ENCODE measurements at places on chromosomes 4 and X. TPM values are rescaled to one million over a fixed set of nuclear protein-coding genes. Genes with fewer than 3 reads are reported as not detected.

DNA sequence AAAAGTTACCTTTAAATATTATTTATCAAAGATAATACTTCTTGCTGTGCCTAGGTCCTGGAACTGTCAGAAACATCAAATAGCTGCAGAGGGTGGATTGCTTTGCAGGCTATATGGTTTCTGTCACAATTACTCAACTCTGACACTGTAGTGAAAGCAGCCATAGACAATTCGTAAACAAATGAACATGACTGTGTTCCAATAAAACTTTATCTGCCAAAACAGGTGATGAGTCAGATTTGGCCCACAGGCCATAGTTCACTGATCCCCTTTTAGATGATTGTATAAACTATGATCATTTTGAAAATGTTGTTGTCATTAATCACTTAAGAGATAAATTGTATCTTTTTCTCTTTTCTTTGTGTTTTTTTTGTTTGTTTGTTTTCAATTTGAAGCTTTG, 8.4 kb upstream of the MEPE start:
- no peak for DNase-seq
- H3K4me3 ChIP-seq, result no peak overlapping the region
- H3K4me1 ChIP-seq, result no peaks in the 10 kb centered on the region
- H3K36me3 ChIP-seq, result no peaks in the 10 kb centered on the region

The SSX2 gene
- not detected for total RNA-seq

The SLC35A2 gene
- total RNA-seq, result 30.1 TPM

The PLK4 gene
- 5.4 TPM for total RNA-seq

GRCh38 chr4:6811165-6811564, 28.6 kb downstream of the KIAA0232 start:
- H3K4me3 ChIP-seq, result no peak overlapping the region
- H3K36me3 ChIP-seq, result no peaks in the 10 kb centered on the region
- no peaks in the 10 kb centered on the region for H3K4me1 ChIP-seq
- H3K27ac ChIP-seq, result no peak overlapping the region

GRCh38 chr4:9703391-9703790, 78.0 kb upstream of the DRD5 start:
- H3K27ac ChIP-seq, result no peak overlapping the region
- H3K36me3 ChIP-seq, result no peaks in the 10 kb centered on the region
- peaks cover 7% of the 10 kb centered on the region for H3K4me1 ChIP-seq
- H3K27me3 ChIP-seq, result no peaks in the 10 kb centered on the region

DNA sequence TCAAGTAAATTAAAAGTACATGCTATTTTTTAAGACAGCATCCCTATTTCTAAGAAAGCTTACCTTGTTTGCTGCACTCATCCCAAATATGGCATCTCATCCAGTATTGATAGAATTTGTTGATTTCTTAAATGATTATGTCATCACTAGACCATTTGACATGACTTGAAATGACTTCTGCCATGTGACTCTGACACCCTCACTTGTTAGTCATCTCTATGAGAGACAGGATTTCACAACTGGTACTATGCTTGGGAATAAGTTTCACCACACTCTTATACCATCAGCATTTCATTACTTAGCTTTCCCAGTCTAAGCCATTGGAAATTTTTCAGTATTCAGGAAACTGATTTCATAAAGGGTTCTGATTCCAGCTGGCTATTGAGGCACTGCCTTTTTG, 55.3 kb downstream of the TMPRSS11F start:
- H3K4me3 ChIP-seq, result no peak overlapping the region
- peaks cover 2% of the 10 kb centered on the region for H3K27me3 ChIP-seq
- H3K4me1 ChIP-seq, result no peaks in the 10 kb centered on the region
- H3K27ac ChIP-seq, result no peak overlapping the region
- no peaks in the 10 kb centered on the region for H3K36me3 ChIP-seq
- DNase-seq, result no peak

The BEX1 gene
- 0.59 TPM for total RNA-seq

DNA sequence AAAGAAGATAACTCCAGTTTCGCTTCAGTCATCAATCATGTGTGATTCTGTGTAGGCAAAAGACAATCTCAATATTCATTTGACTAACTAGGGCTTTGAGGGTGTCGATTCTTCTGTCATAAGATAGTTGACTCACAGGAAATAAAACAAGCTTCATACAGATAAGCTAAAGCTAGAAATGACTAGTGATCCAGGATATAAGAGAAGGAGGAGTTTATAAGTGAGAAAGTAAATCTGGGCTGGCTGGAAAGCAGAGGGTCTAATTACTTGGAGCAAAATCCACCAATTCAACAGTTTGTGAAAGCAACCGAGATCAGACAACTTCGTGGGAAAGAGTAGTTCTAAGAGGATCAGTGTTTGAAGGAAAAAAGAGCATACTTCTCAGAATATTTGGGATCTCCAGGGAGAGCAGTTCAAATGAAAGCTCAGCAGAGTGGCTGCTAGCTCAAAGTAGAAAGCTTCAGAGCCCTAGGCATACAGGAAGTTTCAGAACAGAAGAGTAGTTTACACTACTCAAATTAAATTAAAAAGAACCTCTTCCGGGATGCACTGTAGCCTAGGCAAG, 429.3 kb downstream of the INPP4B start:
- no peaks in the 10 kb centered on the region for H3K4me1 ChIP-seq
- H3K36me3 ChIP-seq, result no peaks in the 10 kb centered on the region
- DNase-seq, result no peak
- H3K27ac ChIP-seq, result peak overlapping the region; percentile 40

- H3K36me3 ChIP-seq, result no peaks in the 10 kb centered on the region
- no peak for DNase-seq
Measured at GRCh38 chr4:3065551-3065950, 8.8 kb downstream of the HTT-AS start.

The PAGE2B gene
- total RNA-seq, result 1.0 TPM

DNA sequence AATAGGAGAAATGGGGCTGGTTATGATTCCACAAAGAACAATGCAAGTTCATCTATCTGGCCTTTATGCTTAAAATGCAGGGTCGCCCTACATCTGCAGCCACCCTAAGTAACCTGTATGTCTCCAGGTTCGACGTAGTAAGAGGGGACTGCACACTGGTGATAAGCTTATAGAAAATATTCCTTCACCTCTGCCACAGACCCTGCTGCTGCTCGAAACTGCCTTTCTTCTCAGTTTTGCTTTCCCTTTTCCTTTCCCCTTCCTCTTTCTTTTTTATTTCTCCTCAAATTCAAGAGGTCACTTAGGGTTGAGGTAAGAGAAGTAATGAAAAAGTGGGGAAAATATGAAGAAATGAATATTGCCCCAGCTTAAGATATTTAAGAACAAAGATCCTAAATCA, 123.5 kb downstream of the DCHS2 start:
- DNase-seq, result no peak
- no peak overlapping the region for H3K27ac ChIP-seq
- H3K27me3 ChIP-seq, result no peaks in the 10 kb centered on the region
- no peak overlapping the region for H3K4me3 ChIP-seq
- H3K36me3 ChIP-seq, result no peaks in the 10 kb centered on the region
- no peaks in the 10 kb centered on the region for H3K4me1 ChIP-seq

DNA sequence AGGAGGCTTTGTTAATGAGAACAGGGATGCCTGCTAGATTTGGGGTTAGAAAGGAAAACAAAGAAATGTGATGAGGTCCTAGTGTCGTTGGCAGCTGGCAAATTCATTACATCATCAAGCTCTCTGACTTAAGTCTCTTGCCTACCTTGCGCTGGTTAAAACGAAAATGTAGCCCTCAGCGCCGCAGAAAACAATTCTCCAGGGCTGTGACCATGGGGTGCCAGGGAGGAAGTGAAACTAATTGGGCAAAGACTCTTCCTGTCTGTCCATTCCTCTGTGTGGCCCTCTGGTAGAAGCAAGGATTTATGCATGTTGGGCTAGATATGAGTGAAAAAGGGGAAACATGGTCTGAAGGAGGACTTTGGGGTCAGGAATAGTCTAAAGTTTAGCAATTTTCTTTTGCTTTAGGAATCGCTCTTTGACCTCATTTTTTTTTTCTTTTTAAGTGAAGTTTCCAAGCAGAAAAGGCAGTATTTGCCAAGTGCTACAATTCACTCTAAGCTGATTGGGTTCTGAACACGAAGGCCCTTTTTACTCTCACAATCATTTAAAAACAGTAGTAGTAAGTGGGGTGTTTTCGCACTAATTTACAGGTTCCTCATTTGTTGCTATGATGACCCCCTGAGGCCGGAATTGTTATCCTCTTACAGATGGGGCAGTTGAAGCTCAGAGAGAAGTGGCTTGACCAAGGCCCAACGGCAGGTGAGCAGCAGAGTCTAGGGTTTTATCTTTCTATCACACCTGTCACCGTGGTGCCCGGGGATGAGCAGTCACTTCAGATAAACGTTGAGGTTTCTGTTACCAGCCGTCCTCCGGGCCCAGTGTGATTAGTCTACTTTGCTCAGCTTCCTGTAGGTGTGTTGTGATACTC, 27.3 kb upstream of the CHRNA9 start:
- H3K4me1 ChIP-seq, result peaks cover 65% of the 10 kb centered on the region
- peak overlapping the region; percentile 87 for H3K27ac ChIP-seq
- DNase-seq, result peak; percentile 84
- no peaks in the 10 kb centered on the region for H3K27me3 ChIP-seq
- H3K36me3 ChIP-seq, result no peaks in the 10 kb centered on the region

- no peaks in the 10 kb centered on the region for H3K27me3 ChIP-seq
- no peak overlapping the region for H3K4me3 ChIP-seq
- no peak for DNase-seq
- no peaks in the 10 kb centered on the region for H3K36me3 ChIP-seq
- H3K4me1 ChIP-seq, result no peaks in the 10 kb centered on the region
- no peak overlapping the region for H3K27ac ChIP-seq
Measured at GRCh38 chr4:73815145-73815544, 21.3 kb upstream of the CXCL6 start.

The ADH1C gene
- not detected for total RNA-seq

GRCh38 chr4:74437866-74438265, 7.1 kb upstream of the AREG start:
- H3K4me3 ChIP-seq, result no peak overlapping the region
- H3K27me3 ChIP-seq, result no peaks in the 10 kb centered on the region
- no peaks in the 10 kb centered on the region for H3K4me1 ChIP-seq
- no peaks in the 10 kb centered on the region for H3K36me3 ChIP-seq
- no peak for DNase-seq
- no peak overlapping the region for H3K27ac ChIP-seq

- DNase-seq, result no peak
- H3K4me1 ChIP-seq, result no peaks in the 10 kb centered on the region
- H3K4me3 ChIP-seq, result no peak overlapping the region
Measured at GRCh38 chr4:78710536-78710935, 65.6 kb upstream of the BMP2K start.

The ESX1 gene
- not detected for total RNA-seq

The FHIP1A gene
- 0.49 TPM for total RNA-seq

GRCh38 chr4:7901311-7901885, 38.3 kb downstream of the AFAP1 start:
- no peak overlapping the region for H3K4me3 ChIP-seq
- no peak overlapping the region for H3K27ac ChIP-seq
- no peaks in the 10 kb centered on the region for H3K36me3 ChIP-seq
- no peaks in the 10 kb centered on the region for H3K4me1 ChIP-seq
- no peaks in the 10 kb centered on the region for H3K27me3 ChIP-seq
- DNase-seq, result no peak

DNA sequence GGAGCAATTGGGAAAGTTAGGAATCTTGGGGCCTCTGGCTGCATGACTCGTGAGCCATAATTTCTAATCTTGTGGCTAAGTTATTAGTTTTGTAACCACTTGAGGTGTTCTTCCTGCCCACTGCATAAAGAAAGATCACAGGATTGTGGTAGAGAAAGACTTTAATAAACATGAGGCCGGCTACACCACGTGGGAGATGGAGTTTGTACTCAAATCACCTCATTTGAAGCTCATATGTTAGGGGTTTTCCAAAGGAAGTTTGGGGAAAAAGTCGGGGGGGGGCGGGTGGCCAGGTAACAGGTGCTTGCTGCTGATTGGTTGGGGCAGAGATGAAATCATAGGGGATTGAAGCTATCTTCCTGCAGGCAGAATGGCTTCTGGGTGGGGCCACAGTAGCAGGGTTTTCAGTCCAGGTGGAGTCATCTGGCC, 287.8 kb downstream of the ZNF674 start:
- no peaks in the 10 kb centered on the region for H3K36me3 ChIP-seq
- no peaks in the 10 kb centered on the region for H3K4me1 ChIP-seq
- H3K27ac ChIP-seq, result no peak overlapping the region
- DNase-seq, result no peak

The JCHAIN gene
- 1.6 TPM for total RNA-seq

DNA sequence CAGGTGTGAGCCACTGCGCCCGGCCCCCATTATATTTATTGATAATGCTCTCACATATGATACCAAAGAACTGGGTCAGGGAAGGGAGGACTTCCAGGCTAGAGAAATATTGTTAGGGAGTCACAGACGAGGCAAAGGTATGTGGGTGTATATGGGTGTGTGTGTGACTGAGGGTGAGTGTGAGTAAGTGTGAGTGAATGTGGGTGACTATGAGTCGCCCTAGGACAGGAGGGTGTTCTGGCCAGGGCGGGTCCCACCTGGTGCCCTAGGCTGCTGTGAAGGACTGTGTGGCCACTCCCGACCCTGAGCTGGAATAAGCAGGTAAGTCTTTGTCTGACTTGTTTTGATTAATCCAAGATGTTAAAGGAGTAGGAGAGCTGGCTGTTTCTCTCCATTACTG, 34.4 kb downstream of the RWDD4 start:
- H3K4me1 ChIP-seq, result no peaks in the 10 kb centered on the region

- no peak overlapping the region for H3K27ac ChIP-seq
- H3K36me3 ChIP-seq, result no peaks in the 10 kb centered on the region
- H3K4me3 ChIP-seq, result no peak overlapping the region
Measured at GRCh38 chr4:168527560-168527959, 30.7 kb downstream of the PALLD start.

GRCh38 chrX:23782455-23782854, 518 bp upstream of the SAT1 start:
- DNase-seq, result no peak
- peak overlapping the region; percentile 97 for H3K27ac ChIP-seq
- H3K4me3 ChIP-seq, result no peak overlapping the region
- H3K27me3 ChIP-seq, result no peaks in the 10 kb centered on the region
- H3K4me1 ChIP-seq, result peaks cover 20% of the 10 kb centered on the region
- H3K36me3 ChIP-seq, result peaks cover 10% of the 10 kb centered on the region

- peak overlapping the region; percentile 83 for H3K27ac ChIP-seq
- DNase-seq, result peak; percentile 3
- H3K4me1 ChIP-seq, result peaks cover 4% of the 10 kb centered on the region
- H3K27me3 ChIP-seq, result no peaks in the 10 kb centered on the region
- peak overlapping the region; percentile 96 for H3K4me3 ChIP-seq
Measured at GRCh38 chrX:118345045-118345463, 852 bp upstream of the WDR44 start.

Measured in natural killer cell (primary cell).